Effector memory CD4-positive, alpha-beta T cell (primary cell): ENCODE measurements at places on chromosomes 1 and 21.

- no peaks in the 10 kb centered on the region for H3K36me3 ChIP-seq
- H3K4me1 ChIP-seq, result no peaks in the 10 kb centered on the region
- H3K27me3 ChIP-seq, result no peaks in the 10 kb centered on the region
- no peak overlapping the region for H3K4me3 ChIP-seq
Measured at GRCh38 chr1:83090195-83090594, 908.7 kb downstream of the TTLL7 start.

DNA sequence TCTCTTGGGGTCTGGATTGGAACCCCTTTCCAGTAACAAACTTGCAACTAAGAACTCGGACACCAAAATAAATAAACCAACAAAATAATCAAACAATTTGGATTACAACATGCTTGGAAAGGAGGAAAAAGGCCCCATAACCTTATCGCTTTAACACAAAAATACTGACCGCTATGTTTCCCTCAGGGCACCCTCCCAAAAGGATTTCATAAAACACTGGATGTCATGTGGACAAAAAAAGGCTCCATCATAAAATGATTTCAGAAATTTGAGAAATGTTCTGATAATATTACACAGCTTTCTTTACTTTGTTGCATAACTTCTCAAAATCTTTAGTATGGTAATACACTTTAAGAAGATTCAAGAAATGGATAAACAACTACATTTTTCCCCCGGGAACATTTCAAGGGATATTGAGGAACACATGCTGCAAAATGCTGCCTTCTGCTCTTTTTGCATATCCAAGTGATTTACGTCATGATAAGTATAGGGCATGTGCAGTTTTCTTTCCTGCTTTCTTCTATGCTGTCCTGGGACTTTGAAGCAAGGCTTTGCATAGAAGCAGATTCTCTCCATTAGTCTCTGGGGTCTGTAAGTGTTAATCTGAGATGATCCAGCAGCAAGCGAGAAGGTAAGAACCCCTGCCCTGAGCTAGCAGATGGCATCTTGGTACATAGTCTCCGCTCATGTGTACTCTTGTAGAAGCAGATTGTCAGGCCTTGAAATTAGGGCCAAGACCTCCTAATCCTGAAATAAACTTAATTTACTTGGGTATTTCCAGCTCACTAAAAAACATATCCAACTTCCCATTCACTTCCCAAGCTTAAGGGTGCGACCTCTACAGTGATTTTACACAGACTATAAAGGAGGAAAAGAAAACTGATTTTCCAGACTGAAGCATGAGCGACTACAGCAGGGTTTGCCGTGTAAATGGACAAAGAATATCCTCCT, 85.5 kb upstream of the KIAA0040 start:
- H3K4me1 ChIP-seq, result no peaks in the 10 kb centered on the region
- no peak overlapping the region for H3K4me3 ChIP-seq
- DNase-seq, result no peak
- no peak overlapping the region for H3K27ac ChIP-seq

DNA sequence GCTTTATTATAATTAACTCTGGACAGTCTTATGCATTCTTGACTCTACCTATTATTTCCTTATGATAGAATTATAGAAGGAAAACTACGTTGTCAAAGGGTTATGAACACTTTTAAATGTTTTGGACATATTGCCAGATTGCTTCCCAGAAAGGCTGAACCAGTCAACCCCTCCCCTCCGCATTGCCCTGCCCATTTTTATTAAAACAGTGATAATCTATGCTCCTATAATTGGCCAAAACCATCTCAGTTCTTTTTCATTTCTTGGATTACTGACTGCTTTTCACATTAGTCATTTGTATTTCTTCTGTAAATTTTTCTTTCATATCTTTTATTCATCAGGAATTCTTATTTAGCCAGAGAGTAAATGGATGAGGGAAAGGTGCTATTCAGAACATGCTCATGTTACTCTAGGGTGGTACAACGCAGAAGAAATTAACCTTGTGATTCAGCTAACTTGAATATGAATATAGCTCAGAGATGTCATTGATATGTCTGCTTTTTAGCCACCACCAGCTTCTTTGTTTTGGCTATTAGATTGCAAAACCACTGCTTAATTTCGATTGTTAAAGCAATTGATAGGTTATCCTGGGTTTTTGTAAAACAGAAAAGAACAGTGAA, 32.1 kb downstream of the KDM1A start:
- peaks cover 4% of the 10 kb centered on the region for H3K36me3 ChIP-seq
- no peaks in the 10 kb centered on the region for H3K4me1 ChIP-seq
- no peaks in the 10 kb centered on the region for H3K27me3 ChIP-seq

DNA sequence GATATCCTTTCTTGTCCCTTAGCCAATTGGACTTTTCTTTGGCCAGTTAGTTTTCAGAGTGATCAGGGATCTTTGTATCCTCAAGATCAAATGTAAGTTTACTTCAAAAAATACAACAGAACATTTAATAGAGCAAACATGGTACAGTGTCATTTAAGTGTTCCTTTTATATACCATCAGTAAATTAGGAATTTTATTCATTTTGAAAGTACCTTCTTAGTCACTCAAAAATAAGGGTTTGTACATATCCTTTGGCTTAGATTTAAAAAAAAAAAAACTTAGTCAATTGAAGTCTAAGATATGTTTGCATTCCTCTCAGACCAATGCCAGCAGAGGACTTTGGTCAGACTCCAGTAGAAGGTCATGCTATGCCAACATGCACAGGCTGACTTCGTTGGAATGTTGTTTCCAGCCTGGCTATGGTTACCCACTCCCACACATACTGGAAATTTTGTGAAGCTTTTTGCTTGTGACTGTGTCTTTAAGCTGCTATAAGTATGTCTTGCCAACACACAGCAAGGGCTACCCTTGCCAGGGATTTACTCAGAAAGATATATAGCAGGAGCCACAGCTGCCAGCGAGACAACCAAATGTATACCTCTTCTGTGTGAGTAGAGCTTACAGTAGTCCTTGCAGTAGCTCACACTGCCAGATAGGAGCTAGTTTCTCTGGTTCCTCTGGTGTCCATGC, 81.5 kb upstream of the LRIF1 start:
- no peaks in the 10 kb centered on the region for H3K36me3 ChIP-seq
- no peaks in the 10 kb centered on the region for H3K4me1 ChIP-seq

DNA sequence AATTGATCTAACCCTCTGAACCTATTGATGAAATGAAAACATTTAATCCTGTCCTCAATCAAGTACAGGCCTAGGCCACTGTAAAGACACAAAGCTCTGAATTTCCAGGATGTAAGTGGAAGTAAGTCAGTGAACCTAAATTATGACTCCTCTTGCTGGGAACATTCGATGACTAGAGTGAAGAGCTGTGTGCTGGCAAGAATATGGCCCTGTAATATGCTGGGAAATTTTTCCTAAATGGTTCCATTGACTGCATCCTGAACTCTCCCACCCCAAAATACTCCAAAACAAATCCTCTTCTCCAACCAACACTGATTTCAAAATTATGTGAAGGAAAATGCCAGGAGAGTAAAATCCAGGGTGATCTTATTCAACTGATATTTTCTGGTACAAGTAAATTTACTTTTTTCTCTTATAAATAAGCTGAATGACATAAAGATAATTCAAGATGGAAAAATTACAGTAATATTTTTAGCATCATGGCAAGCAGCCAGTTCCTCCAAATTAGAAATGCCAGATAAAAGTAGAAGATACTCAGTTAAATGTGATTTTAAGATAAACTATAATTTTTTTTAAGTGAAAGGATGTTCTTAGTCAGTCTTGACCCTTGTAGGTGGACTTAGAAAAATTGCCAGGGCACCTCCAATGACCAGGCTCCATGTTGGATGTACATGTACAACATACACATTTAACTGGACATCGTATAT, 269.4 kb downstream of the PTGER3 start:
- H3K27me3 ChIP-seq, result no peaks in the 10 kb centered on the region
- DNase-seq, result no peak
- no peaks in the 10 kb centered on the region for H3K36me3 ChIP-seq
- no peak overlapping the region for H3K4me3 ChIP-seq

GRCh38 chr1:151491641-151492040, 19.5 kb upstream of the CGN start:
- H3K4me1 ChIP-seq, result no peaks in the 10 kb centered on the region
- DNase-seq, result no peak
- no peaks in the 10 kb centered on the region for H3K36me3 ChIP-seq

- H3K4me1 ChIP-seq, result no peaks in the 10 kb centered on the region
- no peak for DNase-seq
- no peak overlapping the region for H3K27ac ChIP-seq
Measured at GRCh38 chr1:153936011-153936802, 10.3 kb downstream of the DENND4B start.

DNA sequence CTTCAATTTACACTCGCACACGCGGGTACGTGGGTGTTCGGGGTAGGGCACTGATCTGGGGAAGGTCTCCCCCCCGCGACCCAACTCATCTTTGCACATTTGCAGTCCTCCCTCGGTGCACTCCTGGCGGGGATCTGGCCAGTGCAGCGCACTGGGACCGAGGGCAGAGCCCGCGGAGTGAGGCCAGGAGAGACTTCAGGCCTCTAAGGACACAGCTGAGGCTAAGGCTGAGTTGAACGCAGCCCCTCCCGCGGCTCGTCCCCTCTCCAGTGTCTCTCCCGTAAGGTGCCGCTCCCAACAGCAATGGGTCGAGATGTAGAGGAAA, 936 bp upstream of the NCAM2 start:
- H3K27me3 ChIP-seq, result peaks cover 8% of the 10 kb centered on the region
- H3K4me3 ChIP-seq, result peak overlapping the region; percentile 39
- peaks cover 2% of the 10 kb centered on the region for H3K4me1 ChIP-seq
- no peak for DNase-seq
- no peaks in the 10 kb centered on the region for H3K36me3 ChIP-seq
- no peak overlapping the region for H3K27ac ChIP-seq

GRCh38 chr1:40270152-40270834, 12.3 kb downstream of the ZMPSTE24 start:
- H3K36me3 ChIP-seq, result peaks cover 69% of the 10 kb centered on the region
- no peak for DNase-seq
- H3K4me1 ChIP-seq, result no peaks in the 10 kb centered on the region
- H3K4me3 ChIP-seq, result no peak overlapping the region
- H3K27me3 ChIP-seq, result no peaks in the 10 kb centered on the region
- H3K27ac ChIP-seq, result no peak overlapping the region

- peaks cover 30% of the 10 kb centered on the region for H3K4me1 ChIP-seq
- peaks cover 36% of the 10 kb centered on the region for H3K36me3 ChIP-seq
- no peak for DNase-seq
- H3K4me3 ChIP-seq, result peak overlapping the region; percentile 88
Measured at GRCh38 chr1:101240041-101240430, 3.2 kb downstream of the S1PR1 start.

DNA sequence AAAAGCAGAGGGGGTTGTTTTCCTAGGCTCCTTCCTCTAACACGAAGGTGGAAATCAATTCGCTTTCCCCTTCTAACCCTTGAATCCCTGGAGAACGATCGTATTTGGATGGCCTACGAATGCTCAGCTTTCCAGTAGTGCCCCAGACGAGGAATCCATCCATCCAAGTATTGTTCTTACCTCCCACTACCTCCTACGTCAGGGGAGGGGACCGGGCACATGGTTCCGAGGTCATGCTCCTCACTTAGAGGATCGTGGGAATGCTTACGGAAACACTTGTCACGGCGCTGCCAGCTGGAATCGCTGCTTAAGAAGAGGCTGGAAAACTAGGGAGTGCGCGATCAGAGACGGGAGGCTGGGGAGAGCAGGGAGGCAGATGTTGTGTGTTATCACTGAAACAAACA, 47.4 kb downstream of the CAPZB start:
- DNase-seq, result no peak
- H3K27ac ChIP-seq, result peak overlapping the region; percentile 27
- H3K4me1 ChIP-seq, result peaks cover 49% of the 10 kb centered on the region
- H3K4me3 ChIP-seq, result no peak overlapping the region
- no peaks in the 10 kb centered on the region for H3K27me3 ChIP-seq

DNA sequence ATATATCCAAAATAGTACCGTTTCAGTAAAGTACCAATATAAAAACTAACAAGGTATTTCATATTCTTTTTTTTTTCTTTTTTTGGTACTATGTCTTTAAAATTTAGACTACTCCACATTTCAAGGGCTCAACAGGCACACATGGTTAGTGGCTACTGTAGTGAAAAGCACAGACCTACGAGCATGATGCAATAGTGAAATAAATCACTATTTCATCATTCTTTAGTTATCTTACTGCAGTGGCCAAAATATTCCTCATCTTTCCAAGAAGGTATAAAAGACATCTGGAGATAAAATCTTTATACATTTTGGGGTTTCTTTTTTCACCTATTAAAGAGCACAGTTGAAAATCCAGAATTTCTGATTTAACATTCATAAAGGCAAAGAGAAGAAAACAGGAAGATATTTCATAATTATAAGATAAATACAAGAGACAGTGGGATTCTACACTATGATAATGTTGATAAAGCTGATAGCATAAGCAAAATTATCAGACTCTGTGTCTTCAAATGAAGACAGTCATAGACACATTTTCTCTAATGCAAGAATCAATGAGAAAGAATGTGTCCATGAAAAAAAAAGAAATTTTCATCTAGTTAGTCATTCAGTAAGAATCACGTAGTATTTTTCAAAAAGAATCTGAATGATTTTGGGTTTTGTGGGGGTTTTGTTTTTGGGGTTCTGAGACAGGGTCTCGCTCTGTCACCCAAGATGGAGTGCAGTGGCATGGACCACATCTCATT, 41.9 kb downstream of the CEP170 start:
- H3K27me3 ChIP-seq, result no peaks in the 10 kb centered on the region
- H3K4me3 ChIP-seq, result no peak overlapping the region
- no peaks in the 10 kb centered on the region for H3K36me3 ChIP-seq
- DNase-seq, result no peak
- no peaks in the 10 kb centered on the region for H3K4me1 ChIP-seq

DNA sequence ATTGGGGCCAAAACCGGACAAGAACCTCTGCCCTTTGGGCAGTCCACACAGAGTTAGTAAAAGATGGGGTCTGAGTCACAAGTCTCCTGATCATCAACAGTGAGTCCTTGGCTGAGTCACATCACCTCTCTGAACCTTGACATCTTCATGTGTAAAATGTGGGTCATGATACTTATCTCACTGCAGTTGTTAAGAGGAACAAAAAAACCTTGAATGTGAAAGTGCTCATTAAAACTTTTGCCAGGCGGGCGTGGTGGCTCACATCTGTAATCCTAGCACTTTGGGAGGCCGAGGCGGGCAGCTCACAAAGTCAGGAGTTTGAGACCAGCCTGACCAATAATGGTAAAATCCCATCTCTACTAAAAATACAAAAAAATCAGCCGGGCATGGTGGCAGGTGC, 15.7 kb downstream of the S100A16 start:
- no peak for DNase-seq
- H3K27ac ChIP-seq, result no peak overlapping the region
- H3K27me3 ChIP-seq, result no peaks in the 10 kb centered on the region
- peaks cover 8% of the 10 kb centered on the region for H3K4me1 ChIP-seq
- no peaks in the 10 kb centered on the region for H3K36me3 ChIP-seq
